ENCODE measurements at places on chromosomes 2 and 18.

DNA sequence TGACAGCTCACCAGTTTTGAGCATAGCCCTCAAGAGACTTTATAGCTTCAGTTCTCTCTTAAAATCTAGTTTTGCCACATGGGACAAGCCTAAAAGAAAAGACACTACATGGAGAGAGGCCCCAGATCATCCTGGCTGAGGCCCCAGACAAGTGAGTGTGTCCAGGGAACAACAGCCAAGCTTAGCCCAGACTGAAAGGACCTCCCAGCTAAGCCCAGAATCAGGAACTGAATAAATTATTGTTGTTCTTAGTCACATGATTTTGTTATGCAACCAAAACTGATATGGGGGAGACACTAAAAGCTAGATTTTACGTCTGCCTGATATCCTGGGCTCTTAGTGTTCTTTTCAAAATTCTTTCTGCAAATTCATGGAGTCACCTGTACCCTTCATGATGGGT, 29.3 kb upstream of the LBH start:
- DNase-seq = no peak

GRCh38 chr2:117684919-117685318, 129.6 kb upstream of the DDX18 start:
- no peak for DNase-seq

DNA sequence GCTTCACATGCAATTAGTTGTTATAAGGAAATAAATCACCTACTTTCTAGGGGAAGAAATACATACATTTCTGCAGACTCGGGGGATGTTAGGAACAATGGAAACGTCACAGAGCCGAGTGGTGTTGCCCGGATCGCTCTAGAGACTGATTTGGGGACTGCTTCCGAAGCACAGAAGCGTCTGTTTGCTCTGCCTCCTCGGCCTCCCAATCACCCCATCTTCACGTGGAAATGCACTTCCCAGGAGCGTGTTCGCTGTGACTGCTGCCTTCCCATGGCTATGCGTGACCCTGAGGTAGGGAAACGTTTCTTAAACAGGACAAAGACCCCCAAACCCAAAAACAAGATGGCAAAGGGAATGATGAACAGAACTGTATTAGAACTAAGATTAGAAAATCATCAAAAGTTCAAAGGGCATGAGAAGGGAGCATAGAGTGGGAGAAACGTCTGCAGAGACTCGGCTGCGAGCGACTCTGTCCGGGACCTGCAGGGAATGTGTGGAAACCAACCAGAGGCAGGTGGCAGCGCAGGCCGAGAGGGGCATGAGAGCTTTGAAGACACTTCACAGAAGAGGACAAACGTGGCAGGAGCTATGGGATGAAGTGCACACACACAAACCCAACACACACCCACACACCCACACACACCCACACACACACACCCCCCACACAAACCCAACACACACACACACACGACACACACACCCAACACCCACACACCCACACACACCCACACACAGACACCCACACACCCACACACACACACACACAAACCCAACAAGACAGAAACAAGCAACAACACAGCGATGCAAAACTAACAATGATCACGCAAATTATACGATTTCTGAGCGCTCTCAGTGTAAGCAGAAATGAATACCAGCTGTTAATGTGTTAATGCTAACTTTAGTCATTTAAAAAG, 41.3 kb downstream of the RTP5 start:
- DNase-seq = peak; percentile 30

DNA sequence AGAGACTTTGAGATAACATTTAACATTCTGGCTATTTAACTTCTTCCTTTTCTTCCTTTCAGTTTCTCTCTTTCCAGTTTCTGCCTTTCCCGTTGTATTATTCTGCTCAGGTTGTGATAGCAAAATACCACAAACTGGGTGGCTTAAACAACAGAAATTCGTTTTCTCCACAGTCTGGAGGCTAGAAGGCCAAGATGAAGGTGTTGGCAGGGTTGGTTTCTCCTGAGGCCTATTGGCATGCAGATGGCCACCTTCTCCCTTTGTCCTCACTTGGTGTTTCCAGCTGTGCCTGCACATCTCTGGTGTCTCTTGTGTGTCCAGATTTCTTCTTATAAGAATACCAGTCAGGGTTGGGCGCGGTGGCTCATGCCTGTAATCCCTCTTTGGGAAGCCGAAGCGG, 34.0 kb downstream of the PHLPP1 start:
- DNase-seq = no peak

DNA sequence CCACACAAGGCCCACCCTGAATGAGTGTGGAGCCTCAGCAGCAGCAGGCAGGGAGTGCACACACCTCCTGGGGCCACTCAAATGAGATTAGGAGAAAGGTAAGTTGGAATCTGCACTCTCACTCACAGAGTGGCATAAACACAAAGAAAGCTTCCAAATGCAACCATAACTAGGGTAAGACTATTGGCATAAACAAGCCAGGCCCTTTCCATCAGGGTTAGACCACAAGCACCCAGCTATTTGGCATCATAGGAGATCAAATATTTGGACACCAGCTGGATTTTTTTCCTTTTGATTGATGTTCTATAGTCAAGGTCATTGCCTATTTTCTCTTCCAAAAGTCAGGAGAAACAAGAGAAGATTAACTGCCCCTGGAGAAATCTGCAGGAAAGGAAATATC, 471.5 kb downstream of the TXNL1 start:
- no peak for DNase-seq

DNA sequence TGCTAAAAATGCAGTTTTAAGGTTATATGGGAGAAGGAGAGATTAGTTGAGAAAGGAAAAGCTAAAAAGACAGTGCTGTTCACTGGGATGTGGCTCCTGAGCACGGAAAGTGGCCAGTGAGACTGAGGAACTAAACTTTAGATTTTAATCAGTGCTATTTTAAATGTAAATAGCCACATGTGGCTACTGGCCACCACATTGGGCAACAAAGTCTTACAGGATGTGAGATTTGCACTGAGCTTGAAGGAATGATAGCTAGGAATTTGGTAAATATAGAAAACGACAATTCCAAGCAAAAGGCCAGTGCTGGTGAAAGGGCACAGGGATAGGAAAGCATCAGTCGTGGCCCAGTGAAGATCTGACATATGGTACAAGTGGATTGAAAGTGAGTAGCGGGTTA, 14.1 kb upstream of the SP5 start:
- no peak for DNase-seq

GRCh38 chr2:9708683-9709538, 78.1 kb upstream of the YWHAQ start:
- no peak for DNase-seq

DNA sequence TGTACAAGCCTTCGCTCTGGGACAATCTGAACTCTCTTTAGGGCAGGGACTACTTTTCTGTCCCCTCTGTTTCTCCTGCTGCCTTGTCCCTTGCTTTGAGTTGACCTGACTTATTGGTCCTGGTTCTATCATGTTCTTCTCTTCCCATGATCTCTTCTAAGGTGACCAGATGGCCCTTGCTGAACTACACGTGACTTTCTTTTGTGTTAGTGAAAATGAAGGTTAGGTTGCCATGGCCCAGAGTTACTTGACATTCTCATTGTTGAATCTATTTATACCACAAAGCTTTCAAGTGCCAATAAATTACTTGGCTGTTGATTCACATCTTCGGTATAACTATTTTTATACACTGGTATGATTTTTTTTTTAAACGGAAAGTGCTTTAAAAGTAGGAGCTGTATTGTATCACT, 24.4 kb downstream of the MRPL33 start:
- no peak for DNase-seq

- no peak for DNase-seq
Measured at GRCh38 chr18:13658436-13659204, 67.7 kb downstream of the FAM210A start.

GRCh38 chr2:7900593-7900992, 781.3 kb upstream of the ID2 start:
- no peak for DNase-seq

DNA sequence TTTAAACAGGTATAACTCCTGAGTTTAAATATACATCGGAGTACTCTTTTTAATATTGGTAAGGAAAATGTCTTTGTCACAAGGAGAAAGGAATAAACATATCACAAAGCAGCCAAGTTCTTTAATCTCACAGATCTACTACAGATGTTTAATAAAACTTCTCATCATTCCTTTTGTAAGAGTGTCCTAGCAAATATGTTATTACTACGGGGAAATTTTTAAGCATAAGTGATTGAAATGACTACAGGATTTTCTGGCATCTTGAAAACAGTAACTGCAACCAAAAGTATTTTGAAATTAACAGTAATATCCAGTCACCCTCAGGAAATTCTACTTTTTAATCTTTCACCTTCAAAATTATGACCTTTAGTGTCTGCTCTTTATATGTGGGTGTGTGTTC, 403.1 kb downstream of the IRS1 start:
- no peak for DNase-seq

GRCh38 chr2:238274152-238274865, 14.1 kb downstream of the PER2 start:
- no peak for DNase-seq

DNA sequence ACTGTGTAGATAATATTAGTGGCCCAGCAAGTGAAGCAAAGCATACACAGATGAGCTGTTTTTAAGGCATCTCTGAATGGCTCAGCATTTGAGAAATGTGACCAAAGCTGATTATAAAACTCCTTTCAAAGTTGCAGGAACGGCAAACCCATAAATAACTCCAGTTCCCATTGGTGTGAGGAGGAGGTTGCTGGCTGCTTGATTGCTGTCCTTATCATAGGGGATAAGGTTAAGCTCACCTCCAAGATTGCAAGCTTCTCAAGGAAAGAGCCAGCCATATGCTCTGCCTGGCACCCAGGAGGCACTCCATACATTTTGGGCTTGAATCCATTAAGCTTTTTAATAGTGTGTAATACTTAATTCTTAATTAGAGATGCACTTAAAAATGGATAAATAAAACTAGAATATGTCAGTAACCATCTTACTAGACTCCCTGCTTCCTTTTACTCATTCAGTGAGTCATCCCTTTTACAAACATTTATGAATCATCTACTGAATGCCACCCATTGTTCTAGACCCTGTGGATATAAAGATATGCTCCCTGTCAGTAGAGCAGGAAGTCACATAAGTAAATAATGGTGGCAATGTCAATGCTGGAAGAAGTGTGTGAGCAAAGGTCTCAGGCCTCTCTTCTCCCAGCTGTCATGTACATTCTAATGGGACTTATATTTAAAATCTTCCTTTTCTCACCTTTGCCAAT, 99.3 kb downstream of the SPATS2L start:
- no peak for DNase-seq

DNA sequence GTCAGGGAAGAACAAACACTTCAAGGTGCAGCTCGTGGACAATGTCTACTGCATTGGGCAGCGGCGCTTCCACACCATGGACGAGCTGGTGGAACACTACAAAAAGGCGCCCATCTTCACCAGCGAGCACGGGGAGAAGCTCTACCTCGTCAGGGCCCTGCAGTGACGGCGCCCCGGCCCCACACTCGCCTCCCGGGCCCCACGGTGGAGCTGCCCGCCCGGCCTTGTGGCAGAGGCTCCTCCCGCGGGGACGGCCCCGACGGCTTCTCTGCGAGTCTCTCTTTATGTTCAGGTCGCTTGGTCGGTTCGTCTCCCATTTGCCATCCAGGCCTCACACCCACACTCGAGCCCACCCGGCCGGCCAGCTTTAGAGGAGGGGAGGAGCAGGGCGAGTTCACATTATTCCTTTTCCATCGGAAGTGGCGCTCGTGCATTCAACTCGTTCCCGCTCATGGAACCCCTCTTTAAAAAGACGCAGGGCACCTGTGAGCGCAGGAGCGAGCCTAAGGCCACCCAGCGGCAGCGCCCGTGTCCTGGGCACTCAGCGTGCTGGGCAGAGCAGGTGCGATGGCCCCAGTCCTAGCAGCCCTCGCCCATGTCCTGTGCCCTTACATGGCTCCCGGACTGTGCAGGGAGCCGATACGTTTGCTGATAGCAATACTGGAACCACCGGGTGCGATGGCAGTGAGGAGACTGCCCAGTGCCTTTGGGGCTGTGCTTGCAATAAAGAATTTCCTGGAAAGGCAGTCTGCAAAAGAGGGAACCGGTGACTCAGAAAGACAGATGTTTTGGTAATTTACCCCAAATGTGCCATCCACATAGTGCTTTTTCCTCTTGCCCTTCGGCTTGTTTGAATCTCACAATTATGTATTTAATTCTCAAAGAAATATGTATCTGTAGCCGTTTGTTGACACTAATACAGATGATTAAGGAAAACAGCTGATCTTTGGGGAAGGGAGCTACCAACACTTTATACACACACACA, 148.6 kb downstream of the NCK2 start:
- no peak for DNase-seq

DNA sequence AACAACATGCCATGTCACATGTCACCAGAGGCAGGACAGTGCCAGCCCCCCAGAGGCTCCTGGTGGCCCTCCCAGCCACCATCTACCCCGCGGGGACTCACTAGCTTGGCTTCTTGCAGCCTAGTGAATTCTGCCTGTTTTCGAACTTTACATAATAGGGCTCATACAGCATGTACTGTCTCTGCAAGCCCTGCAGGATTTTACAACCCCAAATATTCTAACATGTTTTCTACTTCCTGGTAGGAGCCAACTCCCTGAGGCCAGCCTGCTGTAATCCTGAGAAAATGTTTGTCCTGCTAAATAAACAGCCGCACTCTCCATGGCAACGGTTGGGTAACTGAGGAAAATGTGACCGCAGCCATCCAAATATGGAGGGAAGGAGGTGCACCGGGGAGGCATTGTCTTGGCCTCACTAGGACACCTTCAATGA, 2.7 kb downstream of the PER2 start:
- peak; percentile 94 for DNase-seq

DNA sequence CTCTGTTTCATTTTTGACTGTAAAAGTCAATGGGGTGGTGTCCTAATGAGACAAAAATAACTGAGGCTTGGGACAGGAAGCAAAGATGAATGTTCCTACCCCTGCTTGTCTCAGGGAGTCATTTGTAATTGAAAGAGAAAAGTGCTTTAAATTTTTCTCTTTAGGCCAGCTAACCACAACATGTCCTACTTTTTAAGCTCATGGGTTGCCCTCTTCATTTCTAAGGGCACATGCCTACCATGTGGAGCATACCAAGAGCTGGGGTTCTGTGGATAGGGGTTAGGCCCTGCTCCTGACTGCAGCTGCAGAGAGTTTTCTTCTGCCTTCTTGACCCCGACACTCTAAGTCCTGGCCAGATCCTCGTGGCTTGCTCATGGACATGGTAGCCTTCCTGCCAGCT, 96.8 kb upstream of the ARL4C start:
- DNase-seq = no peak

- no peak for DNase-seq
Measured at GRCh38 chr2:216215658-216216390, 106.7 kb downstream of the XRCC5 start.

GRCh38 chr2:205060269-205060668, 515.0 kb downstream of the PARD3B start:
- DNase-seq = no peak

DNA sequence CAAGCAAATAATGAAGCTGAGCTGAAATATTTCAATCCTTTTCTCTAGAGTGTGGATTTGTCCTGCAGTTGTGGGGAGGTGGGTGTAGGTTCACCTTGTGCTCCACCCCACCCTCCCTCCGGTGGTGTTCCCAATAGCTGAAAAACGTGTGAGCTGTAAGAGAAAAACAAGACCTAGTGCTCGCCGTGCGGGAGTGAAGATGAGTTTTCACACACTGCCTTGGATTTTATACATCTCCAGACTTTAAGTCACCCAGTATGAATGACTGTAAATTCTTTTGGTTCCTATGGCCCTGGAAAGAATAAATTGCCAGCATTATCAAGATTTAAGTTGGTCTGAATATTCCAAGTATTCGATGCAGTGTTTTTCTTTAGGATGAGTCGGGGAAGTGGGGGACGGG, 1.9 kb upstream of the SOX11 start:
- DNase-seq = no peak

GRCh38 chr2:200472853-200473464, 36.9 kb downstream of the KCTD18 start:
- DNase-seq = no peak

Data from breast epithelium (tissue), 4 donors.